H1 (cell line): ENCODE measurements at places on chromosomes 5 and 9. TPM values are rescaled to one million over a fixed set of nuclear protein-coding genes. Genes with fewer than 3 reads are reported as not detected.

GRCh38 chr9:24071091-24071490, 245.1 kb upstream of the ELAVL2 start:
- DNase-seq = no peak

DNA sequence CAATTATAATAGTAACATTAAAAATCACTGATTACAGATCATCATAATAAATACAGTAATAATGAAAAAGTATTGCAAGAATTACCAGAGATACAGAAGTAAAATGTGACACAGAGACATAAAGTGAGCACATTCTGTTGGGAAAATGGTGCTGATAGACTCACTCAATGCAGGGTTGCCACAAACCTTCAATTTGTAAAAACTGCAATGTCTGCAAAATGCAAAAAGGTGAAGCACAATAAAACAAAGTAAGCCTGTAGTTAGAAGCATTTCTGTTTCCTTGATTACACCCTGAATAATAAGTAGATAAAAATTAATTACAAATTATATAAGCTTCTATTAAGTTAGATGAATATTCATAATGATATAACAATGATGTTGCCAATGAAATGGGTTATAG, 736.2 kb upstream of the CHD1 start:
- no peak for DNase-seq

DNA sequence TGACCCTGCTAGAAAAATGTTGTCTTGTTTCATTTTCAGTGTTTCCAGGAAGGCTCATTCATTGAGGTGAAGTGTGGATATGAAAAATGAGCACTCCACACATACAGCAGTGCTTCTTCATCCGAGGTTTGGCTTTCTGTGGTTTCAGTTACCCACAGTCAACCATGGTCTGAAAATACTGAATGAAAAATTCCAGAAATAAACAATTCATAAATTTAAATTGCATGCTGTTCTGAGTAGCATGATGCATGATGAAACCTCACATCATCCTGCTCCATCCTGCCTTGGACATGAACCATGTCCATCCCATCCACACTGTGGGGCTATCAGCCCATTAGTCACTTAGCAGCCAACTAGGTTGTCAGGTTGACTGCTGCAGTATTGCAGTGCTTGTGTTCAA, 10.4 kb upstream of the SLC45A2 start:
- no peak for DNase-seq

PKD2L2 gene
- not detected in 2 replicates for total RNA-seq
